SK-N-SH (cell line): ENCODE measurements at places on chromosomes 3 and 15.

DNA sequence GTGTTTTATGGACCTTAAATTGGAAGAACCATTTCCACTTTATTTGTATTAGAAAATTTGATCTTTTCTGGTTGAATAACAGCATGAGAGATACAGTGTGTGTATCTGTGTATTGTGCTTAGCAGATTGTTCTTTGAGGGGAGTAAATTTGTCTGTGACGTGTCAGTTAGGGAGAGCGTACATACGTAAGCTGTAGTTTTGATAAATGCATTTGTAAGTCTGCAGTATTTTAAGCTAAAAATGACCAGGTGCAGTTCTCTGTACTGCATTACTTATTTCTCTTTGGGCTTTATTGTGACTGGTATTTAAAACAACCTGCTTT is 264.8 kb downstream of the ROBO2 start:
- no peak for DNase-seq

- no peak for DNase-seq
These were observed 28.1 kb downstream of the PARP16 start for GRCh38 chr15:65258375-65259262.

DNA sequence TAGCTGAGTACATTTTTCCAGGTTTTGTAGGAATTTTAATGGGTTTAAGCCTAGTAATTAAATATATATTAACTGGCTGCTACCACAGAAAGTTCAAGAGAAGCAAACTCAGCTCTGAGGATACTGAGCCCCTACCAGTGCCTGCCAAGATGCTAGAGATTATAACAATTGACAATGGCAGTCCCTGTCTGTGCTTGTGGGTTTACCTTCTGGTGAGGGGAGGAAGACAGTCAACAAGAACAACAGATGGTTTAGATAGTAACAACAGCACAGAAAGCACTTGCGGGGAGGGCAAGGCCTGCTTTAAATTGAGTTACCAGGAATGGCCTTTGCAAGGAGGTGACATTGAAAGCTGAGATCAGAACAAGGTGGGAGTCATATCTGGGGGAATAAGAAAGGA is 56.6 kb upstream of the ARHGEF3 start:
- no peak for DNase-seq

DNA sequence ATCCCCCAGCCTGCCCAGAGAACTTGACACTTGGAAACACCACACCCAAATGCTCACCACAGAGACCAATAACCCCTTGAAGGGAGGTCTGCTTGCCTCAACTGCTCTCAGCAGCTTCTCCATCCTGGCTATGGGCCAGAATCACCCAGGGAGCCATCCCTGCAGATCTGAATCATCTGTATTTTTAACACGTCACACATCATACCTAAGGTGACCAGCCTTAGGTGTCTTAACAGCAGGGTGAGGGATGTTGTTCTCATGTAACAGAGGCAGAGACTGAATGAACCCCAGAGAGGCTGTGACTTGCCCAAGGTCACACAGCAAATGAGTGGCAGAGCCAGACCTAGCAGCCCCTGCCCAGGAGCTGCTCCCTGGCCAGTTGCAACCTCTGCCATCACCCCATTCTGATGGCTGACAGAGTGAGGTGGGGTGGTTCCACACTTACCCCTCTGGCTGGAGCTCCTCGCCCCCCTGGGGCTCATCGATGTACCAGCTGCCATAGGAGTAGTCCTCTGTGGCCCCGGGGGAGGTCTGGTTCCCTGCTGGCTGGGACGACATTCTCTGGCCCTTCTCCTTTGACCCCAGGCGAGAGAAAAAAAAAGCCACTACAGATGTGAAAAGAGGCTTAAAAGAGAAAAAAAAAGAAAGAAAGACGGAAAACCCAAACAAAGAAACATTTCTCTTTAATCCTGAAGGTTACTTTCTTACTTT is 722 bp downstream of the STRA6 start:
- DNase-seq = peak; percentile 65

- DNase-seq = peak; percentile 46
These were observed at the start of gene ENTPD3 for GRCh38 chr3:40387001-40387894. Gene ENTPD3, plus strand, starts transcription at chr3:40387184. Its CDS starts 874 bp downstream, at chr3:40388058.

- DNase-seq = no peak
These were observed 32.2 kb downstream of the RIOX2 start for GRCh38 chr3:97940034-97940433.

DNA sequence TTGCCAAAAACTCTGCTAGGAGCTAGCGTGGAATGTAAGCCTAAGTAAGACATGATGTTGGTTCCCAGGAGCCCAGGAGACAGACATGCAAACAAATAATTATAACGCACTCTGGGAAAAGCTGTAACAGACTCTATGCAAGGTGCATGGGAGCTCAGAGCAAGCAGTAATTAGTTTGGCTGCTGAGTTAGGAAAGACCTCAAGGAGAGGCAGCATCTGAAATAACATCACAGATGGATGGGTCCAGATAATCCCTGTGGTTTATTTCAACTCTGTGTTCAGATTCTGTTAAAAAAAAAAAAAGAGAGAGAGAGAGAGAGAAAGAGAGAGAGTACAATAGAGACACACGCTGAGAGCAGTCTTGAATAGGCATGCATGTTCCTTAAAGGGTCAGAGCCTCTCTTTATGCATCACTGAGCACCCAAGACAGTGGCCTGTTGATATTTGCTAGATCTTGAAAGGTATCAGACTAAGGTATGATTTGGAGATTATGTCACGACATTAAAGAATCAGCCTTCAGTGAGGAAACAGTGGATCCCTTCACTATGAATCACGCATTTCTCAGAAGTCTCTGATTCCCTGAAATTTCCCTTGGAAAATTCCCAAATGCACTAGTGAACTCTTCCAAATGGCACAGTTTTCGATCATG is 124.4 kb upstream of the LIPC start:
- peak; percentile 50 for DNase-seq

DNA sequence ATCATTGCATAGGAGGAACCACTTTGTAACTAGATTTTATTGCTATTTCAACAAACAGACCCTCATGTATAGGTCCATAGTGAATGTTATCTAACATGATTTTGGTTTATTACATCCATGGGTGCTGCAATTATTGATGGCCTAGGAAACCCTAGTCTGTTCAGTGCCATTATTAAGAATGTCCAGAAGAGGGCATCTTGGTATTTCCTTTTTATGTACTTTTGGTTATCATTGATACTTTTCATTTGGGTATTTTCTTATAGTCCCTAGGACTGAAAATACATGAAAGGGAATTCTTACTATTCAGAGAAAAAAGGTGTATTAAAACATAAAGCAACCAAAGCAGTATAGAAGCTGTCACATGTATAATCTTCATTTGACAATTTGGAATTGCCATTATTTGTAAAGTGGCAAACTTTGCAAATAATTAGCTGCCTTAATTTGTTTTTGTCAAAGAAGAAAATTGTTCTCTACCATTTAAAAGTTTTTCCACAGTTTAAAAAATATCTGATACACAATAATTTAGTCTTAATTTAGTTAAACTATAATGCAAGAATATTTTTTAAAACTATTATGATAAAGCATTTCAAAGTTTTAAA is 48.7 kb downstream of the CNOT10 start:
- peak; percentile 56 for DNase-seq

GRCh38 chr3:194711913-194712312 is 26.2 kb downstream of the FAM43A start:
- DNase-seq = no peak
